ENCODE measurements at places on chromosomes 1 and 21.

- DNase-seq, result no peak
These were observed 31.3 kb downstream of the STUM start for GRCh38 chr1:226579781-226580323.

GRCh38 chr1:168319691-168320090, 39.0 kb downstream of the TBX19 start:
- DNase-seq, result no peak

DNA sequence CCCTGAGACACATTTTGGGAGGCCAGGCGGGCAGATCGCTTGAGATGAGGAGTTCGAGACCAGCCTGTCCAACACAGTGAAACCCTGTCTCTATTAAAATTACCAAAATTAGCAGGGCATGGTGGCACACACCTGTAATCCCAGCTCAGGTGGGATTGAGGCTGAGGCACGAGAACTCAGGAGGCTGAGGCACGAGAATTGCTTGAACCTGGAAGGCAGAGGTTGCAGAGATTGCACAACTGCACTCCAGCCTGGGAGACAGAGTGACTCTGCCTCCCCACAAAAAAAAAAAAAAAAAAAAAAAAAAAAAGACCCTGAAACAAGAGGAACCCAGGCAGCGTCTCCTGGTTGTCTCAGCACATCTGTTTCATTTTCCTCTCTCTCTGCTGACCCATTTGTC, 24.2 kb downstream of the PGM1 start:
- DNase-seq, result no peak

GRCh38 chr1:186858923-186859322, 30.2 kb downstream of the PLA2G4A start:
- DNase-seq, result no peak

DNA sequence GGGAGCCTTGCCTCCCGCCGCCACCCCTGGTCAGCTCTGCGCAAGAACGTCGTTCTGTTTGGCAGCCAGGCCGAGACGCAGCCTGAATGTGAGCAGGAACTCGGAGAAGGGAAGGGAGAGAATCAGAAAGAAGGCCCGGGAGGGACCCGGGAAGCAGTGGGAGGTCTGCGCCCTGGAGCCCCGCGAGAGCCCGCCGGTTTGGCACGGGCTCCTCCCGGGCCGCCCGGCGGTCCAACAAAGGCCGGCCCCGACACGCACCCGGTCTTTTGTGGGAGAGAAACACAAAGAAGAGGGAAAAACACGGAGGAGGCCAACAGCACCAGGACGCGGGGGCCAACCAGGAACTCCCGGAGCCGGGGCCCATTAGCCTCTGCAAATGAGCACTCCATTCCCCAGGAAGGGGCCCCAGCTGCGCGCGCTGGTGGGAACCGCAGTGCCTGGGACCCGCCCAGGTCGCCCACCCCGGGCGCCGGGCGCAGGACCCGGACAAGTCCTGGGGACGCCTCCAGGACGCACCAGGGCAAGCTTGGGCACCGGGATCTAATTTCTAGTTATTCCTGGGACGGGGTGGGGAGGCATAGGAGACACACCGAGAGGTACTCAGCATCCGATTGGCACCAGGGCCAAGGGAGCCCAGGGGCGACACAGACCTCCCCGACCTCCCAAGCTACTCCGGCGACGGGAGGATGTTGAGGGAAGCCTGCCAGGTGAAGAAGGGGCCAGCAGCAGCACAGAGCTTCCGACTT, 2.7 kb upstream of the OLIG2 start:
- DNase-seq, result no peak

- DNase-seq, result no peak
These were observed 38.4 kb downstream of the UMODL1 start for GRCh38 chr21:42109473-42109872.

DNA sequence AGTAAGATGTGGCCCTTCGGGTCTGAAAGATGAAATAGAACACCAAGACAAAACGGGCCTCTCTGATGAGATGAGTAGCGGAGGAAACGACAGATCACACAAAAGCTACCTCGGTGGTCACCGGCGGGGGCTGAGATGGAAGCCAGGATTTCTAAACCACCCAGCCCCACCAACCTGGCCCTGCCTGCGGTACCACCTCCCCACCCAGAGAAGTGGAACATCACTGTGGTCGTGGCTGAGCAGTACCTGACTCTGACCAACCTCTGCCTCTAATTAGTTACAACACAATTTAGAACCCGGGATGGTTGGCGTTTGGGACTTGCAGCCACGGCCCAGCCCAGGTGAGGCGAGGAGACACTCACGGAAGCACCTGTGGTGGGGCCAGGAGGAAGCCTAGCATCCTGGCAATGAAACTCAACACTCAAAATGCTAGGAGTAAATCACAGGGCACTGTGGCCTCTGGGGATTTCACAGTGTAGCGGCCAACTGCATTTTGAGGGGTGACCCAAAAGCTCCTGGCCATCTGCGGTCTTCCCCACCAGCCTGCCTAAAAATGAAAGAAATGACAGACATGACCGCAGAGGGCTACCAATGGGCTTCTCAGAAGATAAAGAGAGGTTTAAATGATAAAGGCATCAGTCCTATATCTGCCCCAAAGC, 73.4 kb downstream of the ITPKB start:
- DNase-seq, result no peak

- DNase-seq, result peak; percentile 65
These were observed 382 bp downstream of the GPBP1L1 start for GRCh38 chr1:45686015-45686287.

GRCh38 chr1:248890549-248891498, 15.2 kb upstream of the PGBD2 start:
- no peak for DNase-seq
